Muscle of arm (tissue), 14 donors: ENCODE measurements at places on chromosomes 2 and 18. TPM values are rescaled to one million over a fixed set of nuclear protein-coding genes. Genes with fewer than 3 reads are reported as not detected.

Gene SLC30A3
- polyA plus RNA-seq, result 0.96 TPM

DNA sequence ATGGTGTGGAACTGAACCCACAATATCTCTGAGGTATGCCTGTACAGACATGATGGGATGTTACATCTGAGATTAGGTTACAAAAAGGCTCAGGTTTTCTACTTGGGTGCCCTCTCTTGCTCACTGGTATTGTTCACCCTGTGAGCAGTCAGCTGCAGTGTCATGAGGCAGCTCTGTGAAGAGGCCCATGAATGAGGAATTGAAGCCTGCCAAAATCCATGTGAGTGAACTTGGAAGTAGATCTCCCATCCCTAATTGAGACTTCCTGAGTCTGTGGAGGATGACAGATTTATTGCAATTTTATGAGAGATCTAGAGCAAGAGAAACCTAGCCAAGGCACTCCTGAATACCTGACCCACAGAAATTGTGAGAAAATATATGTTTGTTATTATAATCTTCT, 404.9 kb upstream of the ZEB2 start:
- no peak for DNase-seq

- no peak for DNase-seq
Measured at GRCh38 chr18:10062302-10063300, 148.8 kb downstream of the VAPA start.

GRCh38 chr2:15543053-15543452, 18.1 kb downstream of the NBAS start:
- no peak for DNase-seq

Gene SERPINB10
- not detected for polyA plus RNA-seq

Gene IL18RAP
- polyA plus RNA-seq, result 0.22 TPM

Gene SMAD7
- 23.4 TPM for polyA plus RNA-seq

- DNase-seq, result no peak
Measured at GRCh38 chr2:241173557-241173956, 14.9 kb upstream of the ANO7 start.

DNA sequence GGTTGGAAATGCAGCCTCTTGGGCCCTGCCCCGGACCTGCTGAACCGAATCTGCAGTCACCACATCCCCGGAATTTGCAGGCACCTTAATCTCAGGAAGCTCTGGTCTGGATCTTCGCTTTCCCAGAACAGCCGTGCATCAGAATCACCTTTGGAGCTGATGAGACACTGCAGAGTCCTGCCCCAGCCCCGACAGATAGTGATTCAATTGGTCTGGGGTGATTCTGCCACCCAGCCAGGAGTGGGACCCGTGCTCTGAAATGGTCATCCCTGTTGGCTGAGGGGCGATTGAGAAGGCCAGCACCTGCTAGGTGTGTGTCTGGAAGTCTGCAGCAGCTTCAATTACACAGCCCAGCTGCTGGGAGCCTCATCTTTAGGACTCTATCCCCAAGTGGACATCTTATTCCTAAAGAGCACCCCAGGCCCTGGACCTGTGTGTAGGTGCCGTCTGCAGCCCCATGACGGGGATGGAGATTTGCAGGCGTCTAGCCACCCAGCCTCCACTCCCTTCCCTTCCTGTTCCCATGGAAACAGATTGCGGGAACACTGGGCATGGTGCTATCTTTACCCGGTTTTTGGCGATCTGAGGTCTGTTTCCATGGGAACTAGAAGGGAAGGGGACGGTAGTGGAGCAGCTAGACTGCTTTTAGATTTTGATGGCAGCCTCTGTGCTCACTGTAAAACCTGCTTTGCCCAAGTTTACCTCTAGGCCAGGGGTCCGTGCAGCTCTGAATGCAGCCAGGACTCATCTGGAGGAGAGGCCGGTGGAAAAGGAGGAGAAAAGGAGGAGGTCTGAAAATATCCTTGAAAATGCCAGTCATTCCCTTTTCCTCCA, 156.1 kb downstream of the LDLRAD4 start:
- no peak for DNase-seq

DNA sequence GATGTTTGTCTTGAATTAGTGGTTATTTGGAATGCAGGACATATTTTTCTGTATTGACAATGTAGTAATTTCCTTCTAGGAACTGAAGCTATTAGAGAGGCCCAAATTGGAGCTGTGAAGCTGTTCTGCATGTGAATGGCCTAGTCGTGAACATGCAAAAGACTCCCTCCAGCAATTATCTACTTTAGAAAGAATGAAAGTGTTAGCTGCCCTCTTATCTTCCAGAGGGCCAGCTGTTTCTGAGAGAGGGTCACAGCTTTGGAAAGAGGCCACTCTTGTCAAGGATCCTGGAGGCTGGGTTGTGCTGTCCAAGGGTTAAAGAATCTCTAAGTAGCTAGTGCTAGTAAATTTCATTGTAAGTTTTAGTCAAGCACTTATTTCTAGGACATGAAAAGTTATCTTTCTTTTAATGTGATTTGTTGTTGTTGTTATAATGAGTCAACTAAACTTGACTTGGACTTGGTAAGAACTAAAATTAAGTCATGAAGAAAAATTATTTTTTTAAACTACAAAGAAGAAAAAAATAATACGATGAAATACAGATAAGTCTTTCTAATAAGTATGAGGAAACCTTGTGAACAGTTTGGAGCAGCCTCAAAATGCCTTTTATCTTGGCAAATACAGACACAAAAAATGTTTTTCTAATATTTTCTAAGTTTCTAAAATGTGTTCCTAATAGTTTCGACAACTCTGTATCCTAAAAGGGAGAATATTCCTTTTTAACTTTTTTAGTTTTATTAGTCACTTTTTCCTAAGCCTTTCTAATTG, 36.8 kb downstream of the DPP4 start:
- DNase-seq, result no peak

Gene ORMDL1
- 39.1 TPM for polyA plus RNA-seq

Gene DNAH6
- polyA plus RNA-seq, result 0.19 TPM

Gene APOB
- polyA plus RNA-seq, result 0.09 TPM

DNA sequence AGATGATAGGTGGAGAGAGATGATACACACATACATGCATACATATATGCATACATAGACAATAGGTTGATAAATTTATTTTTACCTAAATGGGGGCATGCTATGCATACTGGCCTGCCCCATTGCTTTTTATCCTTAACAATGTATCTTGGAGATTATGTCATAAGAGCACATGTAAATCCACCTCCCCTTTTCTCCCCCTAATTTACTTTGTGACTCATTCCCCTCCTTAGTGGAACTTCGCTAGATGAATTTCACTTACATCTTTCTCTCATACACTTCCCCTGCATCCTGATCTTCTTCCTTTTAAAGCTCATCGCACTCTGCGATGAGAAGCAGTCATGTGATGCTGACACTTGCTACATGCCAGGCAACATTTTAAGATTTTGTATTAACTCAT, 223.6 kb downstream of the C1D start:
- no peak for DNase-seq

Gene HAUS1
- polyA plus RNA-seq, result 30.9 TPM

DNA sequence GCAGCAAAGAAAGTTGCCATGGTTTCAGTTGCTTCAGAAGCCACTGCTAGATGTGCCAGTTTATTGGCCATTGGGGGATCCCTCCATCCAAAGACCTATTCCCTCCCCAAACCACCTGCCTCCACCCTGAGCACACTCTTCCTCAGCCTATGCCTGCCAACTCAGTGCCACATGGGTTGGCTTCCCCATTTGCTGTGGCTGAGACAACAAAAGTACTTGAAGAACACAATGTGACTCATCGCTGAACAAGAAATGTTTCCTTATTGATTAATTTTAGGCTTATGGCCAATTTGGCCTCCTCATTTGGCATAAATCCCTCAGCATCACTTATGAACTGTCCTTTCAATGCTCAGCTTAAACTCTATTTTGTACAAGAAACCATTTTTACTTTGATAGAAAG, 215.9 kb downstream of the TMEM247 start:
- DNase-seq, result no peak

DNA sequence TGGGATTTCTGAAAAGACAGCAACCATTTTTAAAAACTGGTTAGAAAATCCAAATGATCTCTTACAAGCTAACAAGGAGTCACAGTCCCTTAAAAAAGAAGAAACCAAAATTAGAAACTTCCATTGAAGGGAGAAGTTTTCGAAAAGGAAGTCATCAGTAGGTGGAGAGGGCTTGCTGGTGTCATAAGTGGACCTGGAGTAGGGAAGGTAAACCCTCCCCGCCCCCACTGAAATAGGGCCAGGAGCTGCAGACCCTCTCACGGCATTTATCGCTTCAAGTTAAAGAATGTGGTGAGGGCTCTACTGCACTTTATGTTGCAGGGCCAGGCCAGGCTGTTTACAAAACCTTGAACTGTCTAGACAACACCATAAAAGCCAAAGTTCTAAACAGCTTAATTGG, 2.9 kb downstream of the HOXD11 start:
- DNase-seq, result no peak

Gene CFAP210
- polyA plus RNA-seq, result 0.11 TPM

GRCh38 chr2:136250131-136250530, 132.2 kb upstream of the CXCR4 start:
- no peak for DNase-seq

Gene DTNA
- polyA plus RNA-seq, result 116 TPM

DNA sequence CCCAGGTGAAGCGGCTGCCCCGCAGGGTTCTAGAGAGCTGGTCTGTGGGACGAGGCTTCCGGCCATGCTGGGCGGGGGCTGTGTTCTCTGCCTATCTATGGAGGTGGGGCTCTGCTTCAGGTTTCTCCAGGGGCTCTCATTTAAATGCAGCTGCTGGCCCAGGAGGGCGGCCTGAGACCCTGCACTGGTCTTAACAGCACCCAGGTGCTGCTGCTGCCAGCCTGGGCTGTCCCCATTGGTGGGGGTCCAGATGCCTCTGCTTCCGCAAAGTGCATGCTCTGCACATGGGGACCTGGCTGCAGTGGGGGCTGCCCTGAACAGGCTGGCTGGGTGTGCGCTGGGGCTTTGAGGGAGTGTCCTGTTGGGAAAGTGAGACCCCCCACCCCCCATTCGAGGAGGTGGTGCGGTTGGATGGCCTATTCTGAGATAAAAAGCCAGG, 29.7 kb upstream of the ALLC start:
- DNase-seq, result no peak

Gene DSEL
- polyA plus RNA-seq, result 13.2 TPM

- no peak for DNase-seq
Measured at GRCh38 chr2:239957681-239958472, 67.3 kb downstream of the NDUFA10 start.

DNA sequence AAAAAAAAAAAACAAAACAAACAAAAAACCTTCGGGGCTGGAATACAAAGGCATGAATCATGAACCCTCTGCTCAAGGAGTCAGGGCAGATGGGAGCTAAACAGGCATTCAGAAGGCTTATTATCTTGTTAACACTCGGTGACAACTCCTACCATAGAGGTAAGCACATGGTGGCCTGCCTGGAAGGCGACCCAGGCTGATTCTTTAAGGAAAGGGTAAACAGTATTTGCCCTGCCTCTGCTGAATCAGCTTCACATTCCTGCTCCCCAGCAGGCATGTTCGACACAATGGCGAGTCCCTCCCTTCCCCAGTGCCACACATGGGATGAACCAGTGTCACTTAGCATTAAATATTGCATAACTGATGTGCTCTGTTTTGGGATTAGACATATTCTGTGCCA, 191.9 kb downstream of the ARL4C start:
- DNase-seq, result no peak

Gene MC2R
- 0.12 TPM for polyA plus RNA-seq

Gene WDR43
- 41.7 TPM for polyA plus RNA-seq

DNA sequence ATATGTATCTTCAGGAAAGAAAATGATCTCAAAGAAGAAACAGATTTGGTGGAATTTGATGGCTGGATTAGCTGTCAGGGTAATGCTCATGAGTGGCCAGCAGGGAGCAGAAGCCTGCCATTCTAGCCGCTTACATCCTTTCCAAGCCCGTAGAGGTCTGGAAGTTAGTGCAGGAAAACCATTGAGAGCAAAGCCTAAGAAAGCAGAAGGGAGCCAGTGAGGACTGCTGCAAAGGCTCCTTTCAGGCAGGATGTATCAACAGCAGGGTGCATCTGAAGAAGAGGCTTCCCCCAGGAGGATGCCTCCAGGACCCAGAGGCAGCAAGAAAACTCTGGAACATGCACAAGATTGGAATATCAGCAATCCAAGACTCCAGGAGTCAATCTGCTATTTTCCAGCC, 22.9 kb upstream of the LBH start:
- DNase-seq, result peak; percentile 75

Gene EDAR
- polyA plus RNA-seq, result 1.5 TPM

- no peak for DNase-seq
Measured at GRCh38 chr2:107062173-107062572, 176.2 kb upstream of the ST6GAL2 start.

Gene ANKRD29
- 3.7 TPM for polyA plus RNA-seq

GRCh38 chr2:63819765-63820717, 21.7 kb upstream of the UGP2 start:
- peak; percentile 64 for DNase-seq

- DNase-seq, result peak; percentile 25
Measured at GRCh38 chr18:21205695-21206094, 36.3 kb upstream of the GREB1L start.

Gene SERPINB7
- polyA plus RNA-seq, result not detected

Gene MAPRE2
- polyA plus RNA-seq, result 29.4 TPM

DNA sequence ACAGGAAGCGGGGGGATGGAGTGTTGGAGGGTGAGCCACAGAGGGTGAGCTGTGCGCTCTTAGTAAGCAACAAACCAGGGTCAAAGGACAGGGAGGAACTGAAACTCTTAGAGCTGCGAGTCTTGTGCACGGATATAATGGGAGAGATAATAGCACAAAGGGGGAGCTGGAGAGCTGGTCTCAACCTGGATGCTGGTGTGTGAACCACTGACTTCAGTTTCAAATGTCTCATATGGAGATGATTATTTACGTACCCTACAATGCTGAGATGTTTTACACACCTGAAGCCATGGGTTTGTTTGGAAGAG, 35.9 kb downstream of the PTGR3 start:
- no peak for DNase-seq

Gene CROCC2
- polyA plus RNA-seq, result 0.15 TPM

Gene GRB14
- polyA plus RNA-seq, result 4.7 TPM

DNA sequence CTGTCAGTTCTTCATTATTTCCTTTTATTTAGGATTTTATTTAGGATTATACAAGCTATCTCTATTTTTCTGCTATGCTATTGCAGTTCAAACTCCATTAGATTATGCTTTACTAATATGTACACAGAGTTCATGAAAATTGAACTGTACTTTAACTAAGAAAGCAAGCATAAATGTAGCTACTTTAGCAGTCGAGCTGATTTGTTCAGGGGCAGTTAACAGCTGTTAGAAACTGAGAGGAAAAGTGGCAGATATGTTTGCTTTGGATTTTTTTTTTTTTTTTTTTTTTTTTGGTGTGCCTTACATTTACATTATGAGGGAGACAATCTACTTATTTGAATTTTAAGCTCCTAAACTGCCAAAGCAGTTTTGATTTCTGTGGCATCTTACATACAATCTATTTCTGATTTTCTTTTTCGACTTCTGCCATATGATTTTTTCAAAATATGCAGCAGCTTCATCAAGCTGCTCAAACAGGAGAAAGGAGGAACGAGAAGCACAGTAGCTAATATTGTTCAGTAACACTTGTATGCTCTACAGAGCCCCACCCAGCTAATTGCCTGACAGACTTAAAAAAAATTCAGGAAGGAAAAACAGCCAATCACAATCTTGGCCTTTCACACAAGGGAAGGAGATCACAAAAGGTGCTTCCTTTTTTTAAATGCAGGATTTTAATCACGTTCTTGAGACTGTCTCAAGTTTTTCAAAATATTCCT, 233.4 kb upstream of the SIX3 start:
- peak; percentile 11 for DNase-seq

Gene B3GNT7
- polyA plus RNA-seq, result 0.49 TPM
